Frontal cortex (tissue), 4 donors: ENCODE measurements at places on chromosomes 2 and 18. TPM values are rescaled to one million over a fixed set of nuclear protein-coding genes. Genes with fewer than 3 reads are reported as not detected.

Gene PRSS56
- under 0.01 TPM for total RNA-seq

Gene ITSN2
- total RNA-seq, result 25.3 TPM

Gene IGFBP5
- total RNA-seq, result 26.1 TPM

Gene MC2R
- total RNA-seq, result under 0.01 TPM

Gene GRHL1
- 4.9 TPM for total RNA-seq

Gene SATB2
- 440 TPM for total RNA-seq

Gene ANKRD62
- total RNA-seq, result not detected

Gene CASP10
- 2.4 TPM for total RNA-seq

Gene RIT2
- 29.3 TPM for total RNA-seq

Gene ERMN
- under 0.01 TPM for total RNA-seq

Gene CPLX4
- total RNA-seq, result not detected

Gene PFN4
- not detected for total RNA-seq

Gene CCDC121
- 3.7 TPM for total RNA-seq

Gene ZAP70
- total RNA-seq, result 0.82 TPM

Gene ZNF396
- total RNA-seq, result 4.1 TPM

Gene DSEL
- 51.4 TPM for total RNA-seq

Gene WDR12
- total RNA-seq, result 35.1 TPM

Gene CHRND
- total RNA-seq, result not detected

Gene GATA6
- total RNA-seq, result under 0.01 TPM

Gene MRPS9
- 10.2 TPM for total RNA-seq

Gene CIB4
- not detected for total RNA-seq

Gene DHRS9
- 0.82 TPM for total RNA-seq

Gene AFF3
- total RNA-seq, result 56.7 TPM

Gene TTR
- total RNA-seq, result 0.82 TPM

Gene DSG1
- under 0.01 TPM for total RNA-seq

Gene IL1R2
- not detected for total RNA-seq

Gene CYP26B1
- 0.82 TPM for total RNA-seq

Gene EIF2AK2
- 50.1 TPM for total RNA-seq
